ENCODE measurements at places on chromosomes 5 and 9.

GRCh38 chr9:89722712-89723111, 117.9 kb downstream of the GADD45G start:
- no peak for DNase-seq

GRCh38 chr9:13450723-13451122, 171.2 kb upstream of the MPDZ start:
- no peak for DNase-seq

- DNase-seq, result no peak
Observed at GRCh38 chr5:58458743-58459145, 1.1 kb downstream of the PLK2 start.

GRCh38 chr5:66273121-66273520, 129.0 kb downstream of the SREK1 start:
- DNase-seq, result no peak

DNA sequence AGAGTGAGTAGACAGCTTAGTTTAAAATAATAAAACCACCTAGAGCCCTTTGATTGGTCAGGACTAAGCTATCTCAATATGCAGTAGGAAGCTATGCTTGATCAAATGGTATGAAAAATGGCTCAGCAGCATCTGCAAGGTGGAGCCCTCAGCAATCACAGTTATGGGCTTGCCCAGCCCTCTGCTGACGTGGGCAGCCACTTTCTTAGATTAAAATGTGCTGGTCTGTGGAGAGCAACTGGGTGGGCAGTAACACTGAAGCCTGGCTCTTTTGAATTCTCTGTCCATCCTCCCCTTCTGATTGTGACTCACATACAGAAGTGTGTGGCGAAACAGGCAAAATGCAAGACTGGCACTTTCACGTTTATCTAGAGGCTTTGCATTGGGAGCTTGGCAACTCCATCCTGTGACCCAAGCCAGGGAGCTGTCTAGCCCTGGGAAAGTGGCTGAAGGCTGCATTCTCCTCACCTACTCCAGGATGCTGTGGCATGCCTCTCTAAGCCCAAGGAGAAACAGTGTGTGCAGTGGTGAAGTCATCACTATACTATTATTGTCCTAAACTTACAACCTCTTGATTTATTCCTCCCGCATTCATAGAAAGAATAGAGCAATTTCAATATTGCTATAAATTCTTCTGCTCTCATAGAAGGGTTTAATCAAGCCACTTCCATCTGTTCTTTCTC, 61.1 kb downstream of the MED10 start:
- DNase-seq, result no peak

GRCh38 chr5:78893940-78894677, 91.0 kb downstream of the ARSB start:
- DNase-seq, result no peak

DNA sequence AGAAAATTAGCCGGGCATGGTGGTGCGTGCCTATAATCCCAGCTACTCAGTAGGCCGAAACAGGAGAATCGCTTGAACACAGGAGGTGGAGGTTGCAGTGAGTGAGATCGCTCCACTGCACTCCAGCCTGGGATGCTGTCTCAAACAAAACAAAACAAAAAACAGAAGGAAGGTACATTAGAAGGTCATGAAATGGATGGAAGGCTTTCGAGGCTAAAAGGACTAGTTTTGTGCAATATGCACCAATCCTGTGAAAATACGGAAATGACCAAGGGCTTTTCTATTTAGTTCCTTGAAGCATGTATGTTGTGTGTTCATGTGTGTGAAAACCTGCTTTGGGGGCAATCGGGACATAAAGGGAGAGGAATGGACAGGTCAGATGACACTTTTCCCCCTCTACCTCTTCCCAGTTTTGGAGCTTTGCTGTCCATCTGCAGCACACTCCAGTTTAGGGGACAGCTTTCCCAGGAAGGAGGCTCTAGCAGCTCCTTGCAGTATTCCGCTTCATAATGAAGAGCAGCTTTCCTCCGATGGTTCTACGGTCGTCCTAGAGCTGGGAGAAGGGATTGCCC, 15.0 kb downstream of the SPRY4 start:
- no peak for DNase-seq

DNA sequence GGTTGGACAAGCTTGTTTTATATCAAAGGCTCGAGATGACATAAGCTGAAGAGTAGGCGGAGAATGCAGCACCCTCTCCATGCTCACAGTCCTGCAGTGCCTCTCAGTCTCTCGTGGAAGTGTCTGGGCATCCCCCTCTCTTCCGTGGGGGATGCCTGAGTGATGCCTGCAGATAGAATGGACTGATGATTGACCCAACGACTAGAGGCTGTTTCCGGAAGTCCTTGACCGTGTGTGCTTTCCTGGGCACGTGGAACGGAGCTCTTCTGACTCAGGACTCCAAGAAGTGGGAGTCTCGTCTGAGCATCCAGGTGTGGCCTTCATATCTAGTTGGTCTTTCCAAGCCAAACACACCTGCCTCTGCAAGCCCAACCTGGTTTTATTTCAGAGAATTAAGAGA, 241.8 kb upstream of the IRX2 start:
- no peak for DNase-seq

- no peak for DNase-seq
Observed at GRCh38 chr5:39106322-39106721, 32.1 kb upstream of the RICTOR start.
